Activated CD4-positive, alpha-beta T cell treated with anti-CD3 and anti-CD28 coated beads, Interleukin-2, amount 10 ng/mL, durations not matched to agents 7 days and 5 days (primary cell): ENCODE measurements at places on chromosomes 5 and 9. TPM values are rescaled to one million over a fixed set of nuclear protein-coding genes. Genes with fewer than 3 reads are reported as not detected.

Gene PCDHB15
- total RNA-seq: not detected

Gene GPR150
- 0.87 TPM for total RNA-seq

Gene TXNDC8
- total RNA-seq: not detected

Gene LCN9
- total RNA-seq: not detected

Gene ANKH
- total RNA-seq: 69.3 TPM

Gene OR13C8
- total RNA-seq: not detected

Gene SH3GL2
- total RNA-seq: not detected

Gene DAB2IP
- total RNA-seq: not detected

Gene PCDHGC3
- total RNA-seq: not detected

Gene JAKMIP2
- total RNA-seq: 4.3 TPM

Gene KIF24
- total RNA-seq: 11.0 TPM

Gene CDC20B
- 0.12 TPM for total RNA-seq

Gene IL9
- total RNA-seq: not detected

Gene PCDHA1
- not detected for total RNA-seq

Gene DMRT3
- not detected for total RNA-seq

Gene ENTREP1
- total RNA-seq: not detected

Gene SLC45A2
- not detected for total RNA-seq

Gene IFNB1
- total RNA-seq: not detected

Gene ADRB2
- total RNA-seq: 1.5 TPM

Gene ZDHHC11
- total RNA-seq: 9.4 TPM

Gene CDH9
- total RNA-seq: not detected

Gene SLC4A9
- total RNA-seq: 0.44 TPM

Gene ATOX1
- total RNA-seq: 46.9 TPM

Gene FOXD4L5
- total RNA-seq: 0.27 TPM

Gene CATSPER3
- total RNA-seq: 1.4 TPM

Gene ADAMTS12
- total RNA-seq: not detected

Gene PCDHB12
- total RNA-seq: not detected

Gene ANKRD34B
- total RNA-seq: not detected

Gene C5orf58
- total RNA-seq: not detected

Gene MEGF10
- not detected for total RNA-seq

Gene FBN2
- not detected for total RNA-seq

Gene LHX3
- not detected for total RNA-seq

Gene FGF18
- 0.10 TPM for total RNA-seq

Gene SPINK13
- not detected for total RNA-seq

Gene PKD2L2
- total RNA-seq: not detected

Gene ISL1
- total RNA-seq: not detected

Gene IFNA13
- not detected for total RNA-seq

Gene IL5
- total RNA-seq: 0.25 TPM

Gene PCDHA11
- not detected for total RNA-seq

Gene SARDH
- total RNA-seq: 1.9 TPM

Gene LRSAM1
- 13.3 TPM for total RNA-seq

Gene TSC1
- total RNA-seq: 36.8 TPM

Gene OBP2B
- total RNA-seq: not detected

Gene PRSS3
- total RNA-seq: not detected

Gene SH2D3C
- 67.9 TPM for total RNA-seq

Gene ELAVL2
- total RNA-seq: not detected

Gene IRGM
- 1.7 TPM for total RNA-seq

Gene SH3PXD2B
- 0.35 TPM for total RNA-seq

Gene FBLL1
- total RNA-seq: not detected

Gene IFNA2
- not detected for total RNA-seq

Gene ZER1
- total RNA-seq: 21.3 TPM

Gene CCDC171
- total RNA-seq: 1.3 TPM
